ENCODE measurements at places on chromosomes 4 and X. TPM values are rescaled to one million over a fixed set of nuclear protein-coding genes. Genes with fewer than 3 reads are reported as not detected.

DNA sequence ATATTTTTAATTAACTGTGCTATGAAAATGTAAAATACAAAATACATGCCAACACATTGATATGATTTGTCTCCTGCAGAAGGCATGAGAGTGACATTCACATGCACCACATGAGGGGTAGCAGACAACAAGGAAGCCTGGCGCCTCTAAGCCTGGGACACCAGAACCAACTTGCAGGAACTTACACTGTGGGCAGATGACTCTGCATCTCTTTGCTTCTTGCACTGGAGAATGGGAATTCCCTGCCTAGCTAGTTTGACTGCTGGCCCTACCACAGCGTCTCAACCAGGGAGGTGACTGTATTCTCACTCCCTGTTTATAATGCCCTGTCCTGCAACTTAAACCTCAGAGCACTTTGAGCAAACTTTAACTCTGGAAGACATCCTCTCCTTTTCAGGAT is 40.5 kb downstream of the PAGE2 start:
- DNase-seq = no peak

GRCh38 chr4:86557526-86557925 is 36.6 kb upstream of the PTPN13 start:
- DNase-seq = no peak

TASL gene
- not detected for total RNA-seq

AFP gene
- total RNA-seq = 25.5 TPM

DNA sequence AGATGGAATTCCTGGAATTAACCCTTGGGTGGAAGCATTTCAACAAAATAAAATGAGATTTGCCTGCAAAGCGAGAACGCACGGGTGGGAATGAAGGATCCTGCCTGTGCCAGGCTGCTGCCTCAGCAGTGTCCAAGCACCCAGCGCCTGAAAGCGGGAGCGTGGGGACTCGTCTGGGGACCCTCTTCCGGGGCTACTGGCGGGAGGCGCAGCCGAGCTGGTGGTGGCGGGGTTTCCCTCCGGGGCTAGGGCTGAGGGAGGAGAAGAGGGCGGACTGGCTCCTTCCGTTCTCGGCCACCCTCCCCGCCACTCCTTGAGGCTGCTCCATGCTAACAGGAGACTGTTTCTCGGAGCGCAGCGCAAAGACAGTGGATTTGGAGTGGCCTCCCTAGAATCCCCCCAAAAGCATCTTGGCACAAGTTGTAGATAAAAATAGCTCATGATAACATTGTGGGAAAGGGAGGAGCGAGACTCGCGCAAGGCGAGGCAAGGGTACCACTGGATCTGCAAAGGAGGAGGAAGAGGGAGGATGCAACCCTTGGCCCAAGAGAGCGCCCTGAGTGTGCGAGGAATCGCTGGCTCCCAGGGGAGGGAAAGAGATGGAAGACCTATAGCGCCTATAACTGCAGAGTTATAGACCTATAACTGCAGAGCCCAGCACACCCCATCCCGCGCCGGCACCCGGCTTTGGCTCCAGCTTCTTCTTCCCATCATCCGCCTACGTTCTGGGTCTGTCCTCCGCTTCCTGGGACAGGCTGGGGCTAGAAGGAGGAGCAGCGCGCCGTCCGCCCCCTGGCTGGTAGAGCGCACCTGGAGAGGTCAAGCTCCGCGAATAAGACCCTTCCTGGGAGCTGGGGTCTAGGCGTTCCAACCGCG is 1.3 kb downstream of the HS3ST1 start:
- DNase-seq = no peak

- peak; percentile 43 for DNase-seq
These were observed 6.3 kb upstream of the TRPC5OS start for GRCh38 chrX:111869639-111870034.

DNA sequence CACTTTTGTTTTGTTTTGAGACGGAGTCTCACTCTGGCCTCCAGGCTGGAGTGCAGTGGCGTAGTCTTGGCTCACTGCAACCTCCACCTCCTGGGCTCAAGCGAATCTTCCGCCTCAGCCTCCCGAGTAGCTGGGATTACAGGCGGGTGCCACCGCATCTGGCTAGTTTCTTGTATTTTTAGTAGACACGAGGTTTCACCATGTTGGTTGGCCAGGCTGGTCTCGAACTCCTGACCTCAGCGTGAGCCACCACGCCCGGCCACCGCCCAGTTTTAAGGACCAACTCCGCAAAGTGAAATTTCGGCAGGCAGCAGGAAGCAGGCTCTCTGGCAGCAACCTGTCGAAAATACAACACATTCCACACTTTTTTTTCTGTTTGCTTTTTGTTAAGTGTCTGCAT is 13.4 kb downstream of the DHRSX start:
- no peak for DNase-seq

GRCh38 chr4:158065603-158066002 is 107.2 kb downstream of the GASK1B start:
- DNase-seq = no peak

DNA sequence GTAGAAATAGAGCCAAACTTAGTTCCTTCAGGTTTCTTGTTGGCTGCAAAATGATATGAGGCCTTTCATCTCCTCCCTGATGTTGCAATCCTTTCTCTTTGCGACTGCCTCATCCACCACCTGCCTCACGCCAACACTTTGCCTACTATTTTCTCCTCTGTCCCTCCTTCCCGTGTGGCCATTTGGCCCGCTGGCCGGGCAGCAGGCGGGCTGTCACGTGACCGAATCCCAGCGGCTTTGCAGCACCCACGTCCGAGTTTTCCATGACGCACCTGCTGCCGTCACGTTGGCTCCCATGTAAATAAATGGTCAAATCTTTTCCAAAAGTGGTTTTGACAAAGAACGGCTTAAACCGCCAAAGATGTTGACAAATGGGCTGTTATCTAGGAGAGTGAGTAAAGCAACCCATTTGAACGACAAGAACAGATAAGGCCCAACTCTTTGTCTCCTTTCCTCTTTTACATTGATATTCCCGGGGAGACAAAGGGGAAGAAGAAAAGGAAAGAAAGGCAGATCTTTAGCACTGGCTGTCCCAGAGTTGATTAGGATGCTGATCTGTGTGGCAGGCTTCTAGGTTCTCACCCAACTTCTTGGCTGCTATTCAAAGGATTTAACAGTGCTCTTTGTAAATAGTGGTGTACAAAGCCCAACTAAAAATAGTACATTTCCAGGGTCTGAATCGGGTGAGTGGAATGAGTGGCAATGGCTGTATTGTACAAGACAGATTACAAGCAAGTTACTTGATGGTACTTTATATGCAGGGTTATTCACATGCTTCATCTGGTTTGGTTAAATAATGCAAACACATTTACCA is 174.2 kb upstream of the JADE1 start:
- DNase-seq = no peak

XAGE1A gene
- total RNA-seq = not detected

GRCh38 chrX:100874325-100874724 is at the start of gene NOX1:
Gene NOX1 (minus strand): TSS chrX:100874359. CDS start chrX:100874139, 220 bp downstream.
- no peak for DNase-seq

GRCh38 chr4:17385403-17385802 is 126.5 kb downstream of the QDPR start:
- peak; percentile 1 for DNase-seq

DNA sequence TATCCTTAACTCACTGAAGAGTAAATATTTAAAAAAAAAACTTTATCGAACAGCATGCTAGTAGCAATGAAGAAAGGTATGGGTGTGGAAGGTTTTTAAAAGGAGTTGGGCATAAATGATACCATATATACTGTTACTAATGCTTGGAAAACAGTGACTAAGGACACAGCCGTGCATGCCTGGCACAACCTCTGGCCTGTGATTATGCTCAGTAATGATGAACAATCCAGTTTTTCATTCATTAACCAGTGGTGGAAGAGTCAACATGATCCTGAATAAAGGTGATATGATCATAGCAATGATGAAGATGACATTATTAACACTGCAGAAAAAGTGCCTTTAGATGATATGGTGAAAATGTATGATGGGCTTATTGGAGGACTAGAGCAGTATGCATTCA is 43.9 kb upstream of the GPR50 start:
- peak; percentile 6 for DNase-seq

UGT2A1 gene
- total RNA-seq = not detected

DNA sequence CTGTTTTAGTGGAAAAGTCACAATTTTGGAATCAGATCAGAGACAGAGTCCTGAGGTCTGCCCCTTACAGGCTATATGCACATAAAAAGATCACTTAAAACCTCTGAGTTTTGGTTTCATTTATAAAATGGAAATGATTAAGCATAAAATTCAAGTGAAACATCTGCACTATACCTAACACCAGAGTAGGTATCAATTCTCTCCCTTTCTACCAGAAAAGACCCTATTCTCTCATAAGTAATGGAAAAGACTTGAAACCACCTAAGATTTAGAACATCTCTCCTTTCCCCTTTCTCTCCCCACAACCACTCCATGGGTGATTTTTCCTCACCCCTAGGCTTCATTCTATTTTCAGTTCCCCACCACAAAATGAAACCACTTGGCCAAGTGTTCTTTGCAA is 907 bp downstream of the LHFPL1 start:
- no peak for DNase-seq

NDP gene
- total RNA-seq = not detected

TMSB15A gene
- not detected for total RNA-seq

GRCh38 chrX:72346302-72346949 is 40.7 kb upstream of the CITED1 start:
- no peak for DNase-seq

DNA sequence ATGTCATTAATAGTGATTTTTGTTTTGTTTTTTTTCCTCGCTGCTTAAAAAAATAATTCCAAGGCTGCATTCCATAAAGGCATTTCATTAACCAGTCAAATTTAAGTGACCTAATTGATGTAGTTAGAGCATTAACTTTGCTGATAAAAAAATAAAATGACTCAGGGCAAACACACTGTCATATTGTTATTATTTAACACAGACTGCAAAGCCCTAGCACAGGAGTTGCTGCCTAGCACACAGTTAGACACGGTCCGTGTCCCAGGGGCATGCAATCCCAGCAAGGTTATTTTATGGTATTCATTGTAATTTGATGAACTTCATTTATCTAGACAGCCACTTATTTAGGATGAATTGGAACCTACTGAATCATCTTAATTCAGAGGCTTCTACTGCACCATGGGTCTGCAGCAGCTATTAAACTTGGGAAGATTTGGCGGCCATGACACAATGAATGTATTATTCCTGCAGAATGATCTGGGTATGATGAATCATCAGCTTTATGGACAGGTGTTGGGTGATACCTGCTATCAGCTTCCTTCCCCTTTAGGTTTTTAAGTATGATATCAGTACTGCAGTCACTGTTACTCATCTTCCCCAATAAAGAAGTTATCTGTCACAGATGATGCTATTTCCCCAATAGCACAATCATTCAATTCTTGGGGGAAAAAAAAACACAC is 182.7 kb downstream of the PPARGC1A start:
- peak; percentile 70 for DNase-seq

GRCh38 chr4:61648264-61648663 is 448.1 kb downstream of the ADGRL3 start:
- no peak for DNase-seq

DNA sequence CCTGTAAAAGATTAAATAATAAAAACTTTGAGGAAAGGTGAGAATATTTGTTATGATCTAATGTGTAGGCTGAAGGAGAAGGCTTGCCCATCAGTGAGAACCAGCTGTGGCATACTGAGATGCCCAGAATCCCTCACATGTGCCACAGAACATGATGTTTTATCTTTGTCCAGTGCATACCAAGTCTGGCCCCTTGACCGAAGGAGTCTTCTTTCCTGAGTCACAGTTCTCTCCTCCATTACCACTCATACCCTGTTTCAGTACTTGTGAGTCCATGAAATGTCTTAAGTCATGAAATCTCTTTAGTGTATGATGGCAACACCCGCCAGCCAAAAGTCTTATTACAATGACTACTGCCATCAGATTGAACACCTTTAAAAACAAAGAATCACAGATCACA is 42.7 kb downstream of the PPARGC1A start:
- no peak for DNase-seq

DNA sequence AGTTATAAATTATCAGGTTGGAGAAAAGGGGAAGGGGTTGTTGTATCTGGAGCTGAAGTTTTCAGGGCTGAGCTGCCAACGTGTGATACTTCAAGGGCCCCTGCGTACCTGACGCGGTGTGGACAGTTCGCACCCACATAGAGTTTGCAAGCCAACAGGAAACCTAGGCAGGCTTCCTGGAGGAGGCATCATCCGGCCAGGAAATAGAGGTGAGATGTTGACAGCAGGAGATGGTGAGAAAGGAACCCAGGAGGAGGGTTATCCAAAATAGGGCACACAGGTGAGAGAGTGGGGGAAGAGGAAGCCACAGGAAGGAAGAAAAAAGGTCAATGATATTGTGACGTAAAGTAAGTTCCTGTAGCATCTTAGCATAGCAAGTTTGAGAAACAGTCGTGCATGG is 127.2 kb downstream of the DHRSX start:
- DNase-seq = no peak

CSAG2 gene
- total RNA-seq = not detected

GPR173 gene
- total RNA-seq = not detected

DNA sequence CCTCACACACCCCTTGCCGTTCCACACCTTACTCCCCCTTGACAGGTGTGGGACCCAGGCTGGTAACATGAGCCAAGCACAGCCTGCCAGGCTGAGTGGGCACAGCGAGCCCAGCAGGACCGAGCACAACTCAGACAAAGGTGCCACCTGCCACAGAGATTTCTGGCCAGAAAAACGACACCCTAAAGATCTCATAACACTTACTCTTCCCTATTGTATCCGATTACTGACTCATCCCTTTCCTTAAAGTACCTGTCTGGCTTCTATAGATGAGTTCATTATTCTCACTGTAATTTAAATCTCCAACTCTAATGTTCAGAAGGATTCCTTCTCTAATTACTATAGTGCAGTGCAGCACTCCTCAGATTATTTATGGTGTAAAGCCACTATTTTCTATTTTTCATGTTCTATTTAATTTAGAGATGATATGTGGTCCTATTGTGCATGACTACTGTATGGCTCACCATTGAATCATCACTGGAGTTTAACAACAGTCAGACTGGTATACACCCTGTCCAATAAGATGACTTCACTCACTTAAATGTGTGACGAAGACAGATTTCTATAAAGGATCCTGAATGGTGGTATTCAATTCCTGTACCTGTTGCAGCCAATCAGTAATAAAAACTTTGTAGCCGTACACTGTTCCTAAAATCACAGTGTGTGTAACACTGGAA is 7.6 kb upstream of the SYTL5 start:
- DNase-seq = no peak

TEX11 gene
- total RNA-seq = not detected

CYBB gene
- not detected for total RNA-seq

DUSP21 gene
- not detected for total RNA-seq

- DNase-seq = peak; percentile 66
These were observed 450 bp downstream of the ACSL1 start for GRCh38 chr4:184825141-184825895.

DNA sequence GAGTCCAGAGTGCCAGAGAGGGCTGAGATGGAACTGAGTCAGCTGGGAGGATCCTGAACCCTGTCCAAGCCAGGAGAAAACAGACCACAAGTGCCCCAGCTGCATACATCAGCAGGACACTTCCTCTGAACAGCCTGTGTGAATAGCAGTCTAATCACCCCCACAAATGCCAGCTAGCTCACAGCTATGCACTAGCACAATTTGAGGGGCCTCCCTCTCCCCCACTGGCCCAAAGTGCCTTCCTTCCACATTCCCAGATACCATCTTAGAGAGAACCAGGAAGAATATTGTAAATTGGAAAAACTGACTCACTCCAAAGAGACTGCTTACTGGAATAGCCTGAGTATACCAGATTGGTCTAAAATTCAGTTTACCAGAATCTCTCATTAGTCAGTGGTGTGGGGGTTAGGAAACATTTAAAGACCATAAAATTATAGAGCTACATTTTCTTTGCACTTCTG is 292.6 kb upstream of the KLF3 start:
- DNase-seq = no peak

- DNase-seq = peak; percentile 62
These were observed 4.8 kb downstream of the FRMPD3 start for GRCh38 chrX:107454302-107454701.

S100G gene
- not detected for total RNA-seq
